Parietal lobe (tissue), 2 donors: ENCODE measurements at places on chromosomes 2 and 18. TPM values are rescaled to one million over a fixed set of nuclear protein-coding genes. Genes with fewer than 3 reads are reported as not detected.

ZBTB7C gene
- 0.94 TPM for total RNA-seq

LIPG gene
- 25.7 TPM for total RNA-seq

FAM124B gene
- 6.9 TPM for total RNA-seq

CLEC4F gene
- not detected for total RNA-seq

NIF3L1 gene
- total RNA-seq = 34.4 TPM

CCDC148 gene
- total RNA-seq = 15.7 TPM

ATOH8 gene
- total RNA-seq = 3.1 TPM

CAD gene
- total RNA-seq = 20.7 TPM

TSGA10 gene
- 25.4 TPM for total RNA-seq

SOX11 gene
- 417 TPM for total RNA-seq

ABCB11 gene
- total RNA-seq = 1.6 TPM

GLS gene
- total RNA-seq = 274 TPM
